Fibroblast of villous mesenchyme (primary cell): ENCODE measurements at places on chromosomes 13 and 19. TPM values are rescaled to one million over a fixed set of nuclear protein-coding genes. Genes with fewer than 3 reads are reported as not detected.

Gene UQCR11
- total RNA-seq = 49.3 and 53.5 TPM in 2 replicates

DNA sequence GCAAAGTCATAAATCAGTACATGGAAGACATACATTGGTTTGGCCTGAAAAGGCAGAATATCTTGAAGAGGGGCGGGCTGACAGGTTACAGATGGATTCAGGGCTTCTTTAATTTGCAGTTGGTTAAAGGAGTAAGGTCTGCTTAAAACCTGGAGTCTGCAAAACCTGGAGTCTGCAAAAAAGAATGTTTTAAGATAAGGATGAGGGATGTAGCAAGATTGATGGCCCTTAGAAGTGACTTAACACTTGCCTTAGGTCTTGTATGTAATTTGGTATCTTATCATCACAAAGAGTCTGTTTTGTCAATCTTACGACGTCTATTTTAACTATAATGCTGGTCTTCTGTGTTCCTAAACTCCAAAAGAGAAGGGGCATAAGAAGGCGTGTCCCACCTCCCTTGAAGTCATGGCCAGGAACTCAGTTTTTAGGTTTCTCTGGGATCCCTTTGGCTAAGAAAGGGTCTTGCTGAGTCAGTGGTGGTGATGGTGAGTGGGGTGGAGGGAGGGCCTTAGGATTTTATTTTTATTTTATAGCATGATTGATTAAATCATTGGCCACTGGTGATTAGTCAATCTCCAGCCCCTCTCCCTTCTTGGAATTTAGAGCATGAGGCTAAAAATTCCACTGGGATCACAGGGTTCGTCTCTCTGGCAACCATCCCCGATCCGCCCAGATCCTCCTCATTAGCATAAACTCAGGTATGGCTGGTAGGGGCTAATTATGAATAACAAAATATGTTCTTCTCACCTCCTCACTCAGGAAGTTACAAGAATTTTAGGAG, 10.1 kb upstream of the HAS1 start:
- DNase-seq = no peak

- DNase-seq = no peak
These were observed 1579.8 kb downstream of the PCDH9 start for GRCh38 chr13:65650321-65650720.

GRCh38 chr19:15213715-15214381, 13.1 kb upstream of the NOTCH3 start:
- DNase-seq = no peak

Gene MAU2
- 30.6 and 32.4 TPM in 2 replicates for total RNA-seq

Gene LRG1
- total RNA-seq = not detected in 2 replicates

- DNase-seq = no peak
These were observed 104.6 kb downstream of the SOX1 start for GRCh38 chr13:112171570-112171965.

GRCh38 chr13:48251611-48252081, 18.6 kb downstream of the ITM2B start:
- peak; percentile 51 for DNase-seq

- DNase-seq = peak; percentile 22
These were observed 298.3 kb downstream of the DIAPH3 start for GRCh38 chr13:59865398-59865797.

Gene LAMP1
- total RNA-seq = 101 and 110 TPM in 2 replicates

- no peak for DNase-seq
These were observed 46.2 kb downstream of the ZNF557 start for GRCh38 chr19:7115721-7116120.

DNA sequence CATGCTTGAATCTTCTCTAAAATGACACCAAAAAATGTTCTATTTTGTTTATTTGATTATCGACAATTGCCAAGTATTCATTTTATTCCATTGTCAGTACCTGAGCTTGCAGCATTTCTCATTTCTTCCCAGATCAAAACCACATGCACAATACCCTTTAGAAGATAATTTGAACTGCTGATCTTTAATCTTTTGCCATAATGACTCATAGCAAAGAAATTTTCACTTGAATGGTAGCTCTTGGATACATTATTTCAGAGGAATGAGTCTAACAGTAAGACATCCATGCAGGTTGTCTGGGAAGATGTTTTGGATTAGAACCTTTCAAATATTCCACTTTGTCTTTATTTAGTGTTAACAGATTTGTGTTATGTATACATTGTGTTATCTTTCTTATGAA, 42.0 kb upstream of the RXFP2 start:
- no peak for DNase-seq
